Neuronal stem cell (in vitro differentiated cells): ENCODE measurements at places on chromosomes 6 and 20.

DNA sequence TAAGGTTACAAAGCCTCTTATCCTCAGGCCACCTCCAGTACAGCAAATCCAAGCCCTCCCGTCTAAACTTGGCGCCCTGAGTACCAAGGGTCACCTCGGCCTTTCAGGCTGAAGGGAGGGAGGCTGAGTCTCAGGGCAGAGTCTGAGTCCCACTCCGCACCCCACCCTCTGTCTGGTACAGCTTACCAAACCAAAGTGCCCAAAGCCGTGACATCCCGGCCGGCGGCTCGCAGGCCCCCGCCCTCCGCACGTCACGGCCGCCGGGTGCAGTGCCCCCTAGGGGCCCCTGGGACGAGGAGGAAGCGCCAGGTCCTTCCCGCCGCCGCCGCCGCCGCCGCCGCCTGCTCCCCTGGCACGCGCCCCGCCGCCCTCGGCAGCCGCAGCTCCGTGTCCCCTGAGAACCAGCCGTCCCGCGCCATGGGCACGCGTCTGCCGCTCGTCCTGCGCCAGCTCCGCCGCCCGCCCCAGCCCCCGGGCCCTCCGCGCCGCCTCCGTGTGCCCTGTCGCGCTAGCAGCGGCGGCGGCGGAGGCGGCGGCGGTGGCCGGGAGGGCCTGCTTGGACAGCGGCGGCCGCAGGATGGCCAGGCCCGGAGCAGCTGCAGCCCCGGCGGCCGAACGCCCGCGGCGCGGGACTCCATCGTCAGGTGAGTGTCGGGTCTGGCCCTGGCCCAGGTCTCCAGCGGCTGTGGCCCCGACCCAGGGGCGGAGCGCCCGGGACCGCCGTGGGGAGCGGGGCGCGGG is at the start of gene MTHFD1L:
TSS of gene MTHFD1L (plus strand) at position 297 of the 741 bp plus-strand sequence. CDS start at position 418, 121 bp downstream.
- DNase-seq, result peak; percentile 68

GRCh38 chr6:44646355-44646754 is 258.8 kb downstream of the CDC5L start:
- DNase-seq, result no peak

- no peak for DNase-seq
Measured at GRCh38 chr20:37120497-37120896, 24.7 kb upstream of the RBL1 start.

- peak; percentile 68 for DNase-seq
Measured at GRCh38 chr20:51797357-51798025, 4.8 kb downstream of the SALL4 start.

GRCh38 chr6:43628393-43629103 is 516 bp downstream of the GTPBP2 start:
- peak; percentile 44 for DNase-seq

GRCh38 chr6:139173172-139173571 is 38.3 kb downstream of the HECA start:
- no peak for DNase-seq

- no peak for DNase-seq
Measured at GRCh38 chr6:139391709-139392108, 17.3 kb upstream of the CITED2 start.
